ENCODE measurements at places on chromosomes 3 and 15.

DNA sequence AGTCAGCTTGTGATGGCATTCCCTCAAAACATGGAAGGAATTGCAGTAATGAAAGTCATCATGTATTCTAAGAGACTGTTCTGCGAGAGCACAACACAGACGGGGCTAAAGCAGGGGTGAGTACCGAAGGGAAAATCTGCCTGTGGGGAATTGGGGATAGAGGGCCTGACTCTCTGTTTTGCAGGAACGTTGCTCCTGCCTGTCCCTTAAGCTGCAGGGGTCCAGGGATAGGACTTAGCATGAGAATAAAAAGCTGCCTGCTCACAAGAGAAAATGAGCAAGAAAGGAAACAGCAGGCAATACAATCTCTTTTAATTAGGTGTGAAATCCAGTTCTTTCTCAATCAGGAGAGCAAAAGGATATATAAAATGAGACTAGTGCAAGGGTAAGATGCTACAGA is 62.2 kb downstream of the TIGIT start:
- DNase-seq, result no peak

GRCh38 chr3:65901226-65901625 is 137.5 kb downstream of the MAGI1 start:
- DNase-seq, result no peak

- no peak for DNase-seq
Observed at GRCh38 chr3:64676831-64677230, 11.0 kb downstream of the ADAMTS9 start.

DNA sequence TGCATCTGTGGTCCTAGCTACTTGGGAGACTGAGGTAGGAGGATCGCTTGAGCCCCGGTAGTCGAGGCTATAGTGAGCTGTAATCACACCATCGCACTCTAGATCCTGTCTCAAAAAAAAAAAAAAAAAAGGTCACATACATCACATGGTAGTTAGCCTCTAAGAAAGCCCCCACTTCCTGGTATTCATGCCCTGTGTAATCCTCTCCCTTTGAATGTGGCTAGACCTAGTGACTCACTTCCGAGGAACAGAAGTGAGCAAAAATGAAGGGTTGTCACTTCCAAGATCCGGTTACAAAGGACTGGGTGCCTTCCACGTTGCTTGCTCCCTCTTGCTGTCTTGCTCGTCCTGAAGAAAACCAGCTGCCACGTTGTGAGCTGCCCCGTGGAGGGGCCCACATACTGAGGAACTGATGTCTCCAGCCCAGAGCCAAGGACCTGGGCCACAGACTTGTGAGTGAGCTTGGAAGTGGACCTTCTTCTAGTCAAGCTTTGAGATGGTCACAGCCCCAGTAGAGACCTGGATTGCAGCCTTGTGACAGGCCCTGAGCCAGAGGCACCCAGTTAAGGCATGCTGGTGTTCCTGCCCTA is 12.6 kb upstream of the LCTL start:
- DNase-seq, result no peak

- DNase-seq, result no peak
Observed at GRCh38 chr15:94312946-94313345, 81.6 kb downstream of the MCTP2 start.

GRCh38 chr3:188241072-188241471 is 87.1 kb downstream of the LPP start:
- DNase-seq, result no peak

DNA sequence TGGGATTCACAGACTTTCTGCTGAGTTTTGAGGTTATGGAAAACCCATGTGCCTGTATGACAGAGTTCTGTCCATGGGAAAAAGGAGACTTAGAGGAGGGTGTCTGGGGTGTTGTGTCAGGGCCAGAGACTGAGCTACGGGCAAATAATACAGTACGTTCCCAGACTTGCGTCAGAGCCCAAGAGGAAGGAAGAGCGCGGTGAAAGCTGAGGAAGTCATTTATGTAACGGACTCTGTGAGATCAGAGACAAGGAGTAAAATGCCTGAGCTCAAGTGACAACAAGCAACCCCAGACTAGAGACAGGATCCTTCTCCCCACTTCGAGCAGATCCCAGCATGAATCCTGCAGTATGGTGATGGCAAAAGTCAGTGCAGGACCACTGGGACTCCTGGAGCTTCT is 368.6 kb upstream of the MCTP2 start:
- no peak for DNase-seq

DNA sequence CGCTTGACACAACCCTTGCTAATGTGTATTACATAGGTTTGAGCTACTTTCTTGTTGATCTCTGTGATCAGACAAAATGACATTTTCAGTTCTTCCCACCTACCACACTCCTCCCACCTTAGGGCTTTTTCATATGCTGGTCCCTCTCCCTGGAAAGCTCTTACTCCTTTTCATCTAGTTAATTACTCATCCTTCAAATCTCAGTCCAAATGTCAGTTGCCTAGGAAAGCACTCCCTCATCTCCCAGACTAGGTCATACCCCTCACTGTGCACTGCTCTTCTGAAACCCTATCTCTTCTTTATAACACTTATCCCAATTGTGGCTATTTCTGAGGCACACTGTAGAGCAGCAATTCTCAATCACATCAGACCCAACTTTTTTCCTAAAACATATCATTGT is 7.3 kb downstream of the ZNF106 start:
- no peak for DNase-seq

- DNase-seq, result no peak
Observed at GRCh38 chr3:69409831-69410230, 23.9 kb upstream of the FRMD4B start.

- DNase-seq, result no peak
Observed at GRCh38 chr15:101397521-101398003, 91.9 kb downstream of the PCSK6 start.

- no peak for DNase-seq
Observed at GRCh38 chr15:51736069-51736468, 1.4 kb downstream of the LYSMD2 start.

DNA sequence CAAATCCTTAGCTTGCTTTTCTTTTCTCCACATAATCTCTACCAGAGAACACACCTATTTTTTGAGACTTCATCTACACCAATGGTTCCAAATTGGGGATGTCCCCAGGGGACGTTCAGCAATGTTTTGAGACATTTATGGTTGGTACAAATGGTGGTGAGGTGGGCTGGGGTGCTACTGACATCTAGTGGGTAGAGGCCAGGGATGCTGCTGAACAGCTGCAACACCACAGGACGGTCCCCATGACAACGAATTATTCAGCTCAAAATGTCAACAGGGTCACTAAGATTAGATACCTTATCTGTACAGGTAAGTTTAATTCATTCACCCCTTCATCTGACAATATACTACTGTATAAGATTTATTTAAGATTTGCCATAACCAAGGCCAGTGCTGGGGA is 14.4 kb downstream of the GK5 start:
- DNase-seq, result no peak

DNA sequence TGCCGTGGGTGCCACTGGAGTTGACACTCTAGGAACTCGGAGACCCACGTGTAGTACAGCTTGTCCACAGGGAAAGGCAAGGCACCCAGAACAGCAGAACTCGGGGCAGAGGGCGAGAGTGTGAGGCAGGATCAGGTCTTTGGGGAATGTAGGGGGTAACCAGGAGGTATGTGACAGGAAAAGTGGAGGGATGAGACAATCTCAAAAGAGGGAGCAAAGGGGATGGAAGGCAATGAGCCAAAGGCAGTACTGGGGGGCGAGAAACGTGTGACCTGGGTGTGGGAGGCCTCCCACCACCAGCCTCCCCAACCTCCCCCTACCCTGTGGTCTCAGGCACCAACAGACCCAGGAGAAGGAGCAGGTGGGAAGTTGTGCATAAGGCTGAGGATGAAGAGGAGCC is 48.9 kb downstream of the UMPS start:
- DNase-seq, result no peak

- DNase-seq, result no peak
Observed at GRCh38 chr3:126479642-126480041, 4.0 kb upstream of the ZXDC start.

GRCh38 chr15:68404056-68404798 is 27.7 kb downstream of the ITGA11 start:
- DNase-seq, result no peak

DNA sequence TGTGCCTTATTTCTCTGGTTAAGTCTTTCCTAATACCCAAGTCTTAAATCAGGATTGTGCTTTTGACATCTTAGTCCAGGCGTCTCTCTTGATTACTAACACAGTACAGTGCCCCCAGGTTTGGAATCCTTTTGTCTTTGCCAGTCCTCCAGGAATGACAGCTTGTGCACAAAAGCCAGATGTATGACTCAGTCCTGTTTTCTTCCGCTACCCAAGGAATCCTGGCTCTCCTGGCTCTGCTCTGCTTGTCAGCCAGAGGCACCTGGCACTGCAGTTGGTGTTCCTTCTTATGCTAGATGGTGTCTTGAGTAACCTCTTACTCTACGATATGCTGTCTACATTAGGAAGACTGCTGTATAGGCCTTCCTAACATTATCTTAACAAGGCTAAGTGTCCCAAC is 728.2 kb upstream of the NECTIN3 start:
- DNase-seq, result peak; percentile 77

- peak; percentile 43 for DNase-seq
Observed at GRCh38 chr3:196639483-196640296, at the start of gene NRROS. TSS of gene NRROS (plus strand) at chr3:196639694. CDS start at chr3:196654540, 14,846 bp downstream.

- DNase-seq, result no peak
Observed at GRCh38 chr3:137582484-137582883, 181.6 kb upstream of the SOX14 start.

- no peak for DNase-seq
Observed at GRCh38 chr15:99556011-99556410, 9.8 kb upstream of the MEF2A start.

DNA sequence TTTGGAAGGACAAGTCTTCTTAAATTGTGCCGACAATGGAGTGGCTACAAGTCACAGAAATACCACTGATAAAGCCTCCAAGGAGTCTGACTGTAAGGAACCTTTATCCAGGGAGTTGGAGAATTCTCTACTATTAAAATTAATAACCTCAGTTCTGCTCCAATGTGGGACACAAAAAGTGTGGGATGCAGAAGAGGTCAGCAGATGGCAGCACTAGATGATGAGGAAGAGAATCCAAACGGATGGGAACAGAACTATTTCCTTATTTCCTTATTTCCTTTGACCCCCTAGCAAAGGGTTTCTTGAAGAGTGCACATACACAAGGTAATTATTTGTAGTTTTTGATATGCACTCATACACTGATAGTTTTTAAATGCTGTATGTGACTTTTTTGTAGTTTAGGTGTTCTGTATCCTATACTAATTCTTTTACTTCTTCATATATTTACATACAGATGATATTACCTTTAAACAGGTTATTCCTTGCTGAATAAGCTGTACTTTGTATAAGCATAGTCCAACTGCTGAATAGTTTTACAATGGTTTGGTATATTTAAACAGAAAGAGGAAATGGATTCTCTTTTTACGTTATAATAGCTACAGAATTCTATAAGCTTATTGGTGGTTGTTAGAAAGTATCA is 25.6 kb upstream of the NLGN1 start:
- DNase-seq, result peak; percentile 53

GRCh38 chr3:63168179-63168578 is 109.9 kb upstream of the SYNPR start:
- no peak for DNase-seq

GRCh38 chr3:5390936-5391625 is 203.6 kb downstream of the EDEM1 start:
- no peak for DNase-seq

DNA sequence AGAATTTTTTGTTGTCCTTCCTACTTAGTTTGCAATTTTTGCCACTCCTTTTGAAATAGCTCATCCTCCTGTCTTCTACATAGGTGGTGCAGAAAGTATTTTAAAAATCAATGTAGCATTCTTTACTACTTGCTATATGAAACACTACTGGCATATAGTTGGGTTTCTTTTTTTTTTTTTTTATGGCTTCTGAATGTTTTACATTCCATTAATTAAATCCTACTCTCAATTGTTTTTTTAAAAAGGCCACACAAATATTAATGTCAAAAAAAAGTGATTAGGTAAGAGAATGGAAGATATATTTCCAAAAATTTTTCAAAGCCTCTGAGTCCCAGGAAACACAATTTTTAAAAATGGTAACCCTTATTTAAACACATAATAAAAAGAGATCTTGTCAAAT is 262.6 kb downstream of the MAGI1 start:
- DNase-seq, result no peak

- no peak for DNase-seq
Observed at GRCh38 chr3:107662586-107662985, 139.8 kb downstream of the BBX start.

- no peak for DNase-seq
Observed at GRCh38 chr15:50685191-50685975, 1.2 kb downstream of the TRPM7 start.

GRCh38 chr15:79433276-79433990 is 1.3 kb downstream of the MINAR1 start:
- DNase-seq, result no peak

GRCh38 chr3:66014651-66015050 is 24.1 kb downstream of the MAGI1 start:
- no peak for DNase-seq

GRCh38 chr3:42961633-42962032 is 17.5 kb upstream of the GASK1A start:
- DNase-seq, result peak; percentile 45

GRCh38 chr3:188270423-188270972 is 116.5 kb downstream of the LPP start:
- peak; percentile 86 for DNase-seq

All from ACHN (cell line).